ENCODE measurements at places on chromosomes 11 and 22.

DNA sequence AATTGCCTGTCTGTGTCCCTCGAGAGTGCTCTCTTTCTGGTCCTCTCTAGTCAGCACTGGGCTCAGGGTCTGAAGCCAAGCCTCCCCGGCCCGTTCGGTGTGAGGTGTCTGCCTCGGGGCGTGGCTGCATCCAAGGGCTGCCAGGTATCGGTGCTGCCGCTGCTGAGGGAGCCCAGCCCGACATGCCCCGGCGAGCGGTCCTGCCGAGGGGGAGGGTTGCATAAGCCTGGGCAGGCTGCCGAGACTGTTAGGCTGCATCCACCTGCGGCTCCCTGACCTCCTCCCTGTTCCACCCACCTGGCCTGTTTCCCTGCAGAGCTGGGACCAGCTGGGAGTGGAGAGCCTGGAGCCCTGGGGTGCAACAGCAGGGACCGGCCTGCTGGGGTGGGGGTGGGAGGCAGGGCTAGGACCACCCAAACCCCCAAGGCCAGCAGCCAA, 6.3 kb downstream of the OVOL1 start:
- H3K27ac ChIP-seq, result peak overlapping the region; percentile 80
- peak; percentile 88 for DNase-seq
- no peak overlapping the region for H3K4me3 ChIP-seq
- H3K4me1 ChIP-seq, result peaks cover 53% of the 10 kb centered on the region
- peaks cover 10% of the 10 kb centered on the region for H3K27me3 ChIP-seq

GRCh38 chr11:1487091-1487850, 692 bp upstream of the MOB2 start:
- peaks cover 57% of the 10 kb centered on the region for H3K4me1 ChIP-seq
- DNase-seq, result no peak
- no peak overlapping the region for H3K4me3 ChIP-seq
- peak overlapping the region; percentile 92 for H3K27ac ChIP-seq
- H3K27me3 ChIP-seq, result no peaks in the 10 kb centered on the region

DNA sequence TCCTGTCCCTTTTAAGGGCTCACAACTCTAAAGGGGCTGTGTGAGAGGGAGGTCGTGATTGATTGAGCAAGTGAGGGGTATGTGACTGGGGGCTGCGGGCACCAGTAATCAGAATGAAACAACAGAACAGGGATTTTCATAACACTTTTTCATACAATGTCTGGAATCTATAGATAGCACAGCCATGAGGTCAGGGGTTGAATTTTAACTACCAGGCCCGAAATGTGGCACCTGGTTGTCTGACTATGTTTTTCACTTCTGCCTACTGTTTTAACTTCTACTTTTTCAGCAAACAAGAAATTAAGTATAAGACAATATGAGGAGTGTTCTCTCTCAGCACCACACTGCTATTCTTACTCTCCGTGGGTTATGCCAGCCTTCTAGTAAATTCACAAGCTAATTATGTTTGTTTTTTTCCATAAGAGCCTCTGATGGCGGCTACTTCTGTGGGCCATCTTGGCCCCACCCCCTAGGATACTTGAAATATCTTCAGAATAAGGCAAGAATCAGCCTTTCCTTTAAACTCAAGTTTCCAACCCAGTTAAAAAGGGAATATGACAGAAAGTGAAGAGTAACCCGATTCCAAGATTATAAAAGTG, 552.8 kb upstream of the CHORDC1 start:
- no peaks in the 10 kb centered on the region for H3K4me1 ChIP-seq
- H3K27ac ChIP-seq, result no peak overlapping the region
- DNase-seq, result no peak
- H3K27me3 ChIP-seq, result no peaks in the 10 kb centered on the region
- no peak overlapping the region for H3K4me3 ChIP-seq
- H3K36me3 ChIP-seq, result no peaks in the 10 kb centered on the region

DNA sequence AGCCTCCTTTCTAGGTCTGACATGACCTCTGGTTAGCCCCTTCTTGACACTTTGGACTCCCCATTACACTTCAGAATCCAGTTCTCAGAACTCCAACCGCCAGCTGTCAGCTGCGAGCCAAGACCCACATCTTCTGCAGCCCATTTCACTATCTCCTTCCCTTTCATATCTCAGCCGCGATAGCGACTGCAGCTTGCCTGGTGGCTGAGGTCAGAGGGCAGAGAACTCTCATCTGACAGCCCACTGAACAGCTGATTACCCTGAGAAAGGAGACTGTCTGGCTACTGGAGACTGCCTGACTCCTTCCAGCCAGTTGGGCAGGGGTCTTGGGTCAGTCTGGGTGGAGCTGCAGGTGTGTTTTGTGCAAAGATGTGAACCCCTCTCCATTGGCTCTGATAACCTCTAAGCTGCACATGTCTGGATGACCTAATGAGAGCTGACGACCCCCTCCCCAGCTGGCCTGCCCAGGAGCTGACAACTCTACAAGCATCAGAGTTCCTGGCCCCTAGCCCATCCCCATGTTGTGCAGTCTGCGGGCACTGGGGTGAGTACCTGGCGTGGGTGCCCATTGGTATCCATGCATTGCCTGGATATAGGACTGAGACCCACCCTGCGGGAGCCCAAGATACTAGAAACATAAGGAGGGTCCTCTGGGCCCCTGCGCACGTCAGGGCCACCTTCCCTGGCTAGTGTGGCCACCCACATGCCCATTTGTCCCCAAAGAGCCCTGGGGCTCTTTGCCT, 1.1 kb downstream of the CHRM1 start:
- no peaks in the 10 kb centered on the region for H3K36me3 ChIP-seq
- peaks cover 37% of the 10 kb centered on the region for H3K27me3 ChIP-seq
- H3K27ac ChIP-seq, result no peak overlapping the region

GRCh38 chr11:67381244-67381972, 8.0 kb upstream of the CLCF1 start:
- no peak overlapping the region for H3K4me3 ChIP-seq
- no peaks in the 10 kb centered on the region for H3K36me3 ChIP-seq
- DNase-seq, result no peak
- H3K27ac ChIP-seq, result no peak overlapping the region

GRCh38 chr11:110454609-110455008, 24.9 kb downstream of the FDX1 start:
- no peaks in the 10 kb centered on the region for H3K36me3 ChIP-seq
- H3K27ac ChIP-seq, result no peak overlapping the region
- no peaks in the 10 kb centered on the region for H3K27me3 ChIP-seq
- no peaks in the 10 kb centered on the region for H3K4me1 ChIP-seq
- no peak for DNase-seq
- H3K4me3 ChIP-seq, result no peak overlapping the region

DNA sequence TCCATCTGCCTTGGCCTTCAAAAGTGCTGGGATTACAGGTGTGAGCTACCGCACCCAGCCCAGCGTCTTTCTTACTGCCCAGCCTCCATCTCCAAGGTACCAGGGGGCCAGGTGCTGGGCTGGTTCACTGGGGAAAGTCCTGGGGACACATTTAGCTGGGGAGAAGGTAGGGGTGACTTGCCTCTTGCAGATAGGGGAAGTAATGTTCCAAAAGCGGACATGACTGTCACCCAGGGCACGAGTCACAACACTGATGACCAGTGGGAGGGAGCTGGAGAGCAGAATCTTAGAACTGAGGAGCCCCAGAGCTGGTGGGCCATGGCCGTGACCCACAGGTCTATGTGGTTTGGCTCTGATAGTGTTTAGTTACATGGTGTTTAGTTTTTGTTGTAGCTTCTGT, 2.4 kb upstream of the SLC15A3 start:
- H3K36me3 ChIP-seq, result no peaks in the 10 kb centered on the region
- no peaks in the 10 kb centered on the region for H3K27me3 ChIP-seq
- H3K4me3 ChIP-seq, result no peak overlapping the region

DNA sequence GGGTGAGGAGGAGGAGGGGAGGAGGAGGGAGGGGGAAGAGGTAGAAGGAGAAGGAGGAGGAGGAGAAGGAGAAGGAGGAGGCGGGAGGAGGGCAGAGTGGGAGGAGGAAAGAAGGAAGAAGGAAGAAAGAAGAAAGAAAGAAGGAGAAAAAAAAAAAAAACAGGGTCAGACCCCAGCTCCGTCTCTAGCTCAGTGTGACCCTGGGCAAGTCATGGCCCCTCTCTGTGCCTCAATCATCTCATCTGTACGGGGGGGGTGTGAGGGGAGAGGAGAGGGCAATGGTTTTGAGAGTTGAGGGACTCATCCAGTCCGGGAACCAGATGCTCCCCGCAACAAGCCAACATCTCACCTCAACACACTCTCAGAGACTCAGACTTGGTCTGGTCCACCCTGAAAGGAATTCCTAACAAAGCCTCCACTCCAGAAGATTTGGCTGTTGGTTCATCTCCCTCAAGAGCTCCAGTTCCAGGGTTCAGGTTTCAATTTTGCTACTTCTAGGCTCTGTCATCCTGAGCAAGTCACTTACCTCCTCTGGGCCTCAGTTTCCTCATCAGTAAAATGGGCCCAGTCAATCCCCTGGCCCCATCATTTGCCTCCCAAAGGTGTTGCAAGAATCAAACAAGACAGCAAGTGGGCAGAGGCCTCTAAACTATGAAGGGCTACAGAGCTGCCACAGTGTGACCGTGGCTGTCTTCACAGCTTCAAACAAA, 7.7 kb downstream of the CARD10 start:
- no peak overlapping the region for H3K4me3 ChIP-seq
- H3K36me3 ChIP-seq, result no peaks in the 10 kb centered on the region
- DNase-seq, result no peak

DNA sequence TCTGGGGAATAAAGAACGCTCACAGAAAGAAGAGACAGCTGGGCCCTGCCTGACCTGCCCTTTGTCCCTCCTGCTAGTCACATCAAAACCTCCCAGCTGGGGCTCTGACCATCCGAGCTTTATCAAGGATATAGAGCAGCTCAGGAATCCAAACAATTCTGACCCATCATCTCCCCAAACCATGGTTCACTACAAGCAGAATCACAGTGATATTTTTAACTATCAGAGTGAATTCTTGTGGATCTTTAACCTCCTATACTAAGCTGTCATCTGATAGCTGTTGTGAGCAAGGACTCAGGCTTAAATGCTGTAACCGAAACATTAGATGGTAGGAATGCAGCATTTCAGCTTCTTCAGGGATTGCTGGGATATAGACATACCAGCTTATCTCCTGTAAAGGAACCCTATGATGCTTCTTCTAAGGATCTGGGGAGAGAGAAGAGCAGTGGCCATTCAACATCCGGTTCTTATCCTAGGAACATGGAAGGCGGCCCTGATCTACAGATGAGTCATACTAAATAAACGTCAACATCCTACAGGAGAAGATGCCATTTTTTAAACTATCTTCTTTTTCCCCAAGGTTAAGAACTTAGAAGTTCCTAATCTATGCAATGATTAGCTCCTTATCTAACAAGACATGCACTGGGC, 84.7 kb upstream of the AKIP1 start:
- no peak overlapping the region for H3K4me3 ChIP-seq
- H3K36me3 ChIP-seq, result no peaks in the 10 kb centered on the region
- peak overlapping the region; percentile 61 for H3K27ac ChIP-seq

GRCh38 chr11:71307811-71308645, 55.7 kb upstream of the SHANK2 start:
- no peak overlapping the region for H3K27ac ChIP-seq
- DNase-seq, result no peak
- H3K27me3 ChIP-seq, result no peaks in the 10 kb centered on the region
- no peaks in the 10 kb centered on the region for H3K4me1 ChIP-seq
- H3K36me3 ChIP-seq, result no peaks in the 10 kb centered on the region
- no peak overlapping the region for H3K4me3 ChIP-seq

GRCh38 chr11:73034331-73034730, 107.8 kb downstream of the FCHSD2 start:
- H3K27ac ChIP-seq, result no peak overlapping the region
- H3K4me3 ChIP-seq, result no peak overlapping the region
- DNase-seq, result no peak
- H3K36me3 ChIP-seq, result no peaks in the 10 kb centered on the region

DNA sequence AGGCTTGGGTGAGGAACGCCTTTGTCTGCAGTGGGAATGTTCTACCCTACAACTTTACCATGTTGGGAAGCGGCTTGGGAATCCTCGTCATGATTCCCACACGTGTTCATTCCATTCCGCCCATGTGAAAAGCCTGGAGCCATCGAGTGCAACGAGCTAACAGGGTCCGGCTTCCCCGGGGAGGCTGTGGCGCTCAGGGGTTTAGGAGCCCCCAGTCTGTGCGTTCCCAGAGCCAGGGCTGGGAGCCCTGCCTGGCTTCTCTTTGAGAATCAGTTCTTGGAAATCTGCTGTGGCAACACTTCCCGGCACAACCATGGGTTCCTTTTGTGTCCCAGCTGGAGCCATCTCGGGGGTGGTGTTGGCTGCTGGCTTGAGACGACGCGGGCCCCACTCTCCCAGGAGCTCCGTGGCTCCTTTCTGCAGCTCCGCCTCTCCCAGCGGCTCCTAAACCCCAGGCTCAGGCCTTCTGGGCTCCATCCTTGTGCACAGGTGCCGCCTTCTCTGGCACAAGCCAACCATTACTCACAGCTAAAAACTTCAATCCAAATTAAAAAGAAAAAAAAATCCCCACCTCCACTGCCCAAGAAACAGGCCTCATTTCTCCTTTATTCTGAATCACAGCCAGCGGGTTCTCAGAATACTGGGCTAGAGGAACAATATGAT, 18.7 kb upstream of the PPFIA1 start:
- H3K4me1 ChIP-seq, result no peaks in the 10 kb centered on the region
- no peak overlapping the region for H3K4me3 ChIP-seq
- no peak overlapping the region for H3K27ac ChIP-seq
- no peaks in the 10 kb centered on the region for H3K36me3 ChIP-seq
- no peak for DNase-seq
- H3K27me3 ChIP-seq, result no peaks in the 10 kb centered on the region
